ENCODE measurements at places on chromosomes 16 and 17.
A peak's percentile ranks its signal among the peaks of the same experiment; 100 is the strongest.

GRCh38 chr16:78969721-78970120 lies 630.8 kb downstream of the MAF start:
- DNase-seq: no peak

- DNase-seq: no peak
These were observed 603 bp upstream of the MRTFB start for GRCh38 chr16:14070555-14070876.

- no peak for DNase-seq
These were observed 27.4 kb downstream of the SNX11 start for GRCh38 chr17:48134912-48135480.

DNA sequence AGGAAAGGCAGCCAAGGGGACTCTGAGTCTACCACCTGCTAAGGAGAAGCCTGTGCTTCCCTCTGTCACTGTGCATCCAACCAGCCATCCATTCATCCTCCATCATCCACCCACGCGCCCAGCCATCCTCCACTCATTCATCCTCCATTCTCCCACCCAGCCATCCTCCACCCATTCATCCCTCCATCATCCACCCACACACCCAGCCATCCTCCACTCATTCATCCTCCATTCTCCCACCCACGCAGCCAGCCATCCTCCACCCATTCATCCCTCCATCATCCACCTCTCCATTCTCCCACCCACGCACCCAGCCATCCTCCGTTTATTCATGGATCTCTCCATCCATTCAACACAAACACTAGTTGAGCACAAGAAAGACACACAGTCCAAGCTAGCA lies 74.1 kb downstream of the COG7 start:
- DNase-seq: no peak

DNA sequence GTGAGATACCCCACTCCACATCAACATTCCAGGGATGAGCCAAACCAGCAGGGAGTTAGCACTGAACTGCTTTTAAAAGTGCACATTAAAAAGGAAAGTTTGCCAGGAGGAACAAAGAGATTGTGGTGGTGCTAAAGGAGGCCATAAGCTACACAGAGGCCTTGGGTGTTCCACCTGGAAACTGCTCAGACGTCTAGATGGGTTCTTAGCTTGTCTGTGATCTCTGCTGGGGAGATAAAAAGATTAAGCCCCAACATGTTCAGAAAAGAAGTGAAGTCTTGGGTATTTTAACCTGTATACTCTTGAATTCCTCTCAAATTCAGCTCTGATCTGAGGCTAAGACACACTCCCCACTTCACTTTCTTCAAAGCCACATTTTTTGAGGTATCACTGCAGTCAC lies 10.4 kb downstream of the HAS3 start:
- no peak for DNase-seq

DNA sequence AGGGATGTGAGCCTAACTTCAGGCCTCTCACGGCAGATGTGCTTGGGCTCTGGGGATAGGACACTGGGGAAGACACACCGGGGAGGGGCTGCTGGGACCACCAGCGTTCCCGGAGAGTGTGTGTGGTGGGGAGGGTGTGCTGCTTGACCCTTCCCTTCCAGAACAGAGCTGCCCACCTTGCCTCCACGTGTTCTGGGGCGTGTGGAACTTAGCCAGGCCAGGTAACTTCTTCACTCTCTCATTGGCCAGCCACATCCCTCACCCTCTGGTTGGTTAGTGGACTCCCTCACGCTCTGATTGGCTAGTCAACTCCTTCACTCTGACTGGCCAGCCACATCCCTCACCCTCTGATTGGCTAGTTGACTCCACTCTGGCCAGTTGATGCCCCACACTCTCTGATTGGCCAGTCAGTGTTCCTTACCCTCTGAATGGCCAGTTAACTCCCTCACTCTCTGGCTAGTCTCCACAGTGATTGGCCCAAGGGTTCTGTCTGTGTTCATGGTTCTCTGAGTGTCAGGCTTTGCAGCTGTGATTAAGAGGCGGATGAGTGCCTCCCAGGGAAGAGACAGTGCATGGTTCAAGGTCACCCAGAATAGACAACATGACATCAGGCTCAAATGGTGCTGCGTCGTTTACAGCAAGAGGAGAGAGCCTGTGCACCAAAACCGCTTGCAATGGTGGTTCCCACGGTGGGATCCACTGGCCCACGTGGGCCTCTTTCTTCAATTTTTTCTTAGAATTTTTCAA lies 10.0 kb downstream of the TMEM235 start:
- DNase-seq: no peak

DNA sequence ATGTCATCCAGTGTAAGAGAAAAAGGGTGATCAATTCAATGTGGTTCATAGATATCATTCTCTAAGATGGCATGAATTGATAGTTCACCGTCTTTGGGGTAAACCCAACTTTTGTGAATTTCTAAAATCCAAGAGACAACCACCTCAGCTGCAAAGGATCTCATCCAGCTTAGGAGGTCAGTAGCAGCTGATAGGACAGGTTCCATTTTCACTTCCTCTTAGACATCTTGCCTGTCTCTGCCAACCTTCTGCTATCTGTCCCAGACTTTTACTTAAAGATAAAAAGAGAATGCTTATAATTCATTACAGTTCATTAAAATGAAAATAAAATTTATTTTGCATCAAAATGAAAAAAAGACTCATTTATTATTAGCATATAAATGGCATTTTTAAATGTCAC lies 468.2 kb downstream of the XYLT1 start:
- no peak for DNase-seq

- no peak for DNase-seq
These were observed 3.8 kb downstream of the AXIN2 start for GRCh38 chr17:65557349-65558310.

- DNase-seq: no peak
These were observed 201.9 kb downstream of the SNX29 start for GRCh38 chr16:12178251-12178990.

- no peak for DNase-seq
These were observed 92.9 kb downstream of the IRF8 start for GRCh38 chr16:85991856-85992255.

DNA sequence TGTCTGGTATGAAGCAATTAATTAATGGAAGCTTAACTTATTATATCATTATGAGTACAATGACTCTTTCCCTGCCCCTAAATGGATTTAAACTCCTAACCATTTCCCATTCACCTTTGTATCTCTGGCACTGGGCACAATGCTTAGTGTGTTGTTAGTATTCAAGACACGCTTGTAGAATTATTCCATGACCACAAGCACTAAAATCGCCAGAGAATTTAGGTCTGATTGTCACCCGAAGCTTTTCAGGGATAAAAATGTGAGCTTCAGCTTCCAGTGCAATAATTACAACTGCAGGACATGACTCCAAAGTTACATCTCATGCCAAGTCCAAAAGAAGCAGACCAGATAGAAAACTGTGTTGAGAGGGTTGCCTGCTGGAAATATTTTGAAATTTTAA lies 101.6 kb downstream of the CDH8 start:
- no peak for DNase-seq

- DNase-seq: no peak
These were observed 10.2 kb downstream of the CDH13 start for GRCh38 chr16:82636958-82637357.

DNA sequence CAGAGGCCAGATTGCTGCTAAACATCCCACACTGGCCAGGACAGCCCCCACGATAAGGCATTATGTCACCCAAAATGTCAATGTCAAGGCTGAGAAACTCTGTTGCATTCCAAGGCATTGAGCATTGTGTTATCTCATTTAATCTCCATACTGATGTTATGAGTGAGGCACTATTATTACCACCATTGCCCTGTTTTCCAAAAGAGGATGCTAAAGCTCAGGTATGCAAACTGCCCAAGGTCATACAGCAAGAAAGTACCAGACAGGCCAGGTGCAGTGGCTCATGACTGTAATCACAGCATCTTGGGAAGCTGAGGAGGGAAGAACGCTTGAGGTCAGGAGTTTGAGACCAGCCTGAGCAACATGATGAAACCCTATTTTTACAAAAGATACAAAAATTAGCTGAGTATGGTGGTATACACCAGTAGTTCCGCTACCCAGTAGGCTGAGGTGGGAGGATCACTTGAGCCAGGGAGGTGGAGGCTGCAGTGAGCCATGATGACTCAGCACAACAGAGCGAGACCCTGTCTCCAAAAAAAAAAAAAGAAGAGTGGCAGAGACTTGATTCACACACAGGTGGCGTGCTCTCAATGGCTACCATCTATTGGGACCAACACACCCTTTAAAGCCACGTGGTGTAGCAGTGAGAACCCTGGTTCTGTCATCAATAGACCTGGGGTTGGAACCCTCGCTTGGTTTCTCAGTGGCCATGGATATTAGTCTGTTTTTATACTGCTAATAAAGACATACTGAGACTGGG lies 58.8 kb upstream of the GRIN2A start:
- no peak for DNase-seq

GRCh38 chr16:65829076-65829475 lies 537.4 kb upstream of the CDH5 start:
- DNase-seq: no peak

DNA sequence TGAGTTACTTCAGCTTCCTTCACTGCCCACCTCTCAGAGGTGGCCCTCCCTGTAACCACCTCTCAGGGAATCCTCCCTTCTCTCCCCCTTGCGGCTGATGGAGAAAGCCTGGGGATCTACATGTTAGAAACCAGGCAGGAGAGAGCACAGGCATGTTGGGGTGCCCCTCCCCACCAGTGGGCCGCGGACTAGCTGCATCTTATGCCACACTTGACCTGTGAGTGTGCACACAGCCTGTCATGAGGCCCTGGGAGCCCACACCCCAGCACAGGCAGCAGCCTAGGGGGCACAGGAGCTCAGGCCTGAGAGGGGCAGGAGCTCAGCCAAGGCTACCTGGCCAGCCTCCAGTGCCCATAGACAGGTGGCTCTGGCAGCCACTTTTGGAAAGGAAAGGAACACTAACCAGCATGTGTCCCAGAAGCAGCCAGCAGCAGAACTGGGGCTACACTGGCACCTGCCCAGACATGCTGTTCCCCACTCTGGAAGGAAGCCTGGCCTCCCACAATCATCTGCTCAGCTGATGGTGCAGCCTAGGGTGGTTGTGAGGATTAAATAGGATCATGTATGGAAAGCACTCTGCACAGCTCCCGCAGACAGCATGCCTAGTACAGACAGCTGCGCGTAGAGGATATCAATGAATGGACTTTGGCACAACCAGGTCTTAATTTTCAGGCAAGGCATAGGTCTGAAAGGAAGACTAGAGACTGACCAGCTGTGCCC lies 60.5 kb downstream of the TMEM132E start:
- no peak for DNase-seq

- no peak for DNase-seq
These were observed 245.2 kb downstream of the XYLT1 start for GRCh38 chr16:17225541-17225940.

DNA sequence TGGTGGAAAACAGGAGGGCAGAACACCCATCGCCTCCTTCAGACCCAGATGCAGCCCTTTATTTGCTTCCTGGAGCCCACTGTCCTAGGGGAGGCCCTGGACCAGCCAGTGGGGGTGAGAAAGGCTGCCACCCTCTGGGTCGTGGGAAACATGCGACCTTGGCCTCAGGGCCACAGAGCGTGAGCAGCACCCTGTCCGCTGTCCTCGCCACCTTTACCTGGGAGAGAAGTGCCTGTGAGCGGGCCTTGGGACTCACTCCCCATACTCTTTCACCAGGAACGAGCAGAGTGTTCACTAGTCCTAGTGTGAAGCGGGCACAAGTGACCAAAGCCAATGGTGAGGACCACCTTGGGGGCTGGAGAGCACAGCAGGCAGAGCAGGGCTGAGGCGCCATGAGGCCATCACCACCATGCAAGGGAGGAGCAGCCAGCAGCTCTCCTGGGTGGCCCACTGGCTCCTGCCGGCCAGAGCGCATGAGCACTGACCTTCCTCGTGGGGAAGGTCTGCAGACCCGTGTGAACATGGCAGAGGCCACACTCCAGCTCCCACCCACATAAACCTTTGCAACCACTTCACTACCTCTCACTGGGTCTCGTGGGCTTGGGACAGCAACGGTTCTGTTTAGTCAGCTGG lies 8.5 kb downstream of the SMCR8 start:
- no peak for DNase-seq

GRCh38 chr17:44439168-44439567 lies 49.7 kb upstream of the ITGA2B start:
- DNase-seq: no peak

- no peak for DNase-seq
These were observed 5.6 kb upstream of the MTSS2 start for GRCh38 chr16:70691223-70692129.

DNA sequence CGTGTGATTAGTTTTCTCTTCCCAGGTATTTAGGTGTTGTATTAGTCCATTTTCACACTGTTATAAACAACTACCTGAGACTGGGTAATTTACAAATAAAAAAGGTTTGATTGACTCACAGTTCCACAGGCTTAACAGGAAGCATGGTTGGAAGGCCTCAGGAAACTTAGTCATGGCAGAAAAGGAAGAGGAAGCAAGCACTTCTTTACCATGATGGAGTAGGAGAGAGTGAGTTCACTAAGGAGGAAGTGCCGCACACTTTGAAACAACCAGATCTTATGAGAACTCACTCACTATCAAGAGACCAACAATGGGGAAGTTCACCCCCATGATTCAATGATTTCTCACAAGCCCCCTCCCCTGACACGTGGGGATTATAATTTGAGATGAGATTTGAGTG lies 1343.7 kb upstream of the GOT2 start:
- DNase-seq: no peak

GRCh38 chr17:38322156-38322779 lies 21.5 kb downstream of the GPR179 start:
- DNase-seq: peak; percentile 60

DNA sequence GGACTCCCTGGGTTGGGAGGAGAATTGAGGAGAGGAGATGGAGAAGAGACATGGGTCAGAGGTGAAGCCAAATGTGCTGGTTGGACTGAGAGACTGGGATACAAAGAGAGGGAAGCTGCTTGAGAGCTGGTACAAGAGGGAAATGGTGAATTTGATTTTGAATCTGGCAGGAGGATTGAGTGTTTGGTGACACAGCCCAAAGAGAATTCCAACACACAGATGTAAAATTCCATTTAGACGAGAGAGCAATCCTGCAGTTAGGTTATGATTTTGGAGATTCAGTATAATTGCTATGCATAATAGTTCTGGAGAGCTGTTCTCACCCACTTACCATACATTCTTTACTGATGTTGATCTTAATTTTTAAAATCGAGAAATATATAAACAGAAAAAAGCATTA lies 57.7 kb downstream of the HSD17B2 start:
- no peak for DNase-seq

- DNase-seq: no peak
These were observed 427 bp downstream of the PPP1R1B start for GRCh38 chr17:39627047-39627711.

GRCh38 chr16:68113765-68114240 lies 28.6 kb downstream of the NFATC3 start:
- DNase-seq: no peak

GRCh38 chr17:44905006-44906000 lies 6.1 kb upstream of the EFTUD2 start:
- DNase-seq: no peak

Measured in stimulated activated CD8-positive, alpha-beta memory T cell treated with anti-CD3 and anti-CD28 coated beads, Interleukin-15, amount 100 ng/mL, for 1 hour (primary cell).